ENCODE measurements at places on chromosomes 4 and X.
A peak's percentile ranks its signal among the peaks of the same experiment; 100 is the strongest.

GRCh38 chrX:63012574-63012973, 338.6 kb downstream of the SPIN4 start:
- DNase-seq, result peak; percentile 3

DNA sequence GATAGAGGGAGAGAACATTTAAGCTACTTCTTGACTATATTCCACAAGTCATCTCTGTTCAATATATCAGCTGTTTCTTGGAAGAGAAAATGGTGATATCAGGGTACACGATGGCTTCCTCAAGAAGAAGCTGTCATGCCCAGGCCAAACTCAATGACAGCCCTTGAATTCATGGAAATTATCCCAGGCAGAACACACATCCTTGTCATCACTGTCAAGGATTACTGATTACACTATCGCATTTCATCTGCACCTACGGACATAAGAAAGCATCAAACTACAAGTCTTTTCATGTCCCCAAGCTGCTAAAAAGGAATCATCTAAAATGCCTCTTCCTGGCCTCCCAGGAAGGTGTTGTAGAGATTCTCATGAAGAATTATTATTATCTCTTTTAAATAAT, 165.2 kb upstream of the SLC7A11 start:
- DNase-seq, result no peak

DNA sequence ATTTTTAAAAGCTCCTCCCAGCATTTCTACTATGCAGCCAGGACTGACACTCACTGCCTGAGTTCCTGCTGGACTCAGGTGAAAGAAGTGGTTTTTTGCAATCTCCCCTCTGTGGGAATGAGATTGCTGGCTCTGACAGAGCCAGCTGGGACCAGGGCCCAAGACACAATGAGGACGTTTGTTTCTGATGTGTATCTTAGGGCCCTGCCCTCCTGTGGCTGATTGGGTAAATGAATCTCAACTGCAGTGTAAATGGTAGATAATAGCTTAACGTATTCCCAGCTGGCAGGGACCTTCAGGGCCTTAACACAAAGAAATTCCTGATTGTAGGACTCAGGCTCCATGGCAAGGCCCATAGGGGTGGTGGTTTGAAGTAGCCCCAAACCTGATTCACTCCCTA, 85.8 kb upstream of the PRPS1 start:
- peak; percentile 40 for DNase-seq

DNA sequence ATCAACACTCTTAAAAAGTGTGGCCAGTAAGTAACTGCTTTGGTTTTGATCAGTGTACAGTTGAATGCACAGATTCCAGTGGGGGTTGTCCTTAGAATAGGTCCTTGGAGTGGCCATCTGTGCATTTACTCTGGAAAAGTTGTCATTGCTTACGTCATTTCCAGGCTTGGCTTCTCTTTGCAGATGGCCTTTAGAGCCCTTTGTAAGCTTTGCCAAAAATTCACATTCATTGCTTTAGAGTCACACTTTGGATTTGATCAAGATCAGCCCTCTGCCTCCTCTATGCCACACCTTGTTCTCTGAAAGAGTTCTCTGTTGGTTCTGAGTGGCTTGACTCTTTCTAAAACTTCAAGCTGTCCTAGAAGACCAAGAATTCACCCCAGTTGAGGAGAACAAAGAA, 83.9 kb downstream of the MAMLD1 start:
- DNase-seq, result peak; percentile 66

- no peak for DNase-seq
Measured at GRCh38 chr4:39429476-39430334, 23.0 kb downstream of the KLB start.

DNA sequence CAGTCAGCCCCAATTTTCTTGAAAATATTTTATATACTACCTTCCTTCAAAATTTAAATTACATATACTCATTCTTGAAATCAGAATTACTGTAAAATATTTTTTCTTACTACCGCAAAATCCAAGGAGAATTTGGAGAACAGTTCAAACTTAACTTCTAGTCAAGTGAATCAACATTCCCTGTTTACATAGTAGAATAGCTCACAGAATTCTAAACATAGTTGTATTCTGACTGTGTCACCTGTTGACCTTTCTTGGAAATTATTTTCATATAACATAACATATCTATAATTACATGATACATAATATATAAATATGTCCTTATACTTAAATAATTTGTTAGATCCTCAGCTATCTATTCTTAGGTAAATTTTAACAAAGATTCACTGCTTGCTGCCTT, 31.0 kb upstream of the FGF5 start:
- no peak for DNase-seq

- no peak for DNase-seq
Measured at GRCh38 chr4:2587213-2587823, 50.9 kb downstream of the FAM193A start.

- no peak for DNase-seq
Measured at GRCh38 chr4:560731-561291, 15.3 kb downstream of the TMEM271 start.

GRCh38 chr4:185189606-185190305, 14.0 kb downstream of the CFAP97 start:
- no peak for DNase-seq

DNA sequence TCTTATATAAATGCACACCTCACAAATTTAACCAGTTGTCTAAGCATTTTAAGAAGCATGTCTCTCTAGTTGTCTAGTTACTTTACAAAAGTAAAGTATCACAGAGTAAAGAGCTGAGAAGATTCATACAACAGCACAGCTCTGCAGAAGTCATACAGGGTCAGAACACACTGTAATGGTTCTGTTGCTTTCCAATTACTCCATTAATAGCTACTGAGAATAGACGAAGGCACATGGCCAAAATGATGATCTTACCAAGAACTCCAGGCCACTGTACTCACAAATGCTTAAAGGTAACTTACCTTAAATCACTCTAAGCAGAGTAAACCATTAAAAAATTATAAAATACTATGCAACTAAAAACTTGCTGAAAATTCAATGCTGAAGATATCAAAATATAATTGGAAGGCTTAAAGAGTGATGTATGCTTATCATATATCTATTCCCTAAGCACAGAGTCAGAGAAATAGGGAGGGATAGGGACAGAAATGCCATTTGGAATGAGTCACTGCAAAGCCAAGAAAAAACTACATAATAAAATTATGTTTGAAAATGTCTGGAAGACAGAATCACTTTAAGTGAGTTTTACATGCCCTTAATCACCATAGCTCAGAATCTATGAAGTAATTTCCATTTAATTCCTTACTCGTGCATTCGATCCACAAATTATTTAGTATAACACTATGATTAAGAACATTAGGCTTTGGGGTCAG, 71.0 kb downstream of the DDX60L start:
- peak; percentile 19 for DNase-seq

DNA sequence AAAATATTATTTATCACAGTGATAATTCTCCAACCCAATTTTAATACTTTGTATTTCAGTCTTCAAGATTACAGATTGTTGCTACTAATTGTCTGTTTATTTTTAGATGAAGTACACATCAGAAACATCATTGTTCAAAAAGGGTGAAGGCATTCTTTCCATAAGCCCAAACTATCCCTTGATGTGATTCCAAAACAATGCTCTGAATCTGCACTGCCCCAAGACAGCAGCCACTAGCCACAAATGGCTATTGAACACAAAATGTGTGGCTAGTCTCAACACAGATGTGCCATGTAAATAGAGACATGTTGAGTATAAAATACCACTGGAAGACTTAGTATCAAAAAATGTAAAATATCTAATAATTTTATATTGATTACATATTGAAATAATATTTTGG, 150.7 kb upstream of the MAB21L2 start:
- no peak for DNase-seq

- peak; percentile 55 for DNase-seq
Measured at GRCh38 chrX:100685284-100685996, 41.4 kb downstream of the SRPX2 start.

GRCh38 chrX:95290455-95290854, 1394.2 kb upstream of the DIAPH2 start:
- no peak for DNase-seq

DNA sequence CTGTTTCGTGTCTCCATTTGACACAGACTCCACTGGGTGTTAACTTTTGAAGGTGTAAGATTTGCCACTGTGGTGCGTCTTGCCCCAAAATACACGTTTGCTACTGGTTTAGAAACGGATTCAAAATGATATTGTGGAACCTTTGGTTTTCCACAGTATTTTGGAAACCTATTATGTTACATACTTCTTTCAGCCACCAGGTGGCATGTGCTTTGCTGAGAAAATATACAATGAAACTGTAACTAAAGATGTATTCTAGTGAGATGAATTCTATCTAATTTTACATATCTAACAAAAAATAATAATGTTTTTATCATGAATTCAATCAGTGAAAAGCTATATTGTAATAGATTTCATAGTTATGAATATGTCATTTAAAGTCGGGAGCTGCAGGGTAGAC, 28.4 kb upstream of the SLITRK4 start:
- DNase-seq, result peak; percentile 7

GRCh38 chrX:115183980-115184379, 5.2 kb upstream of the RBMXL3 start:
- no peak for DNase-seq

DNA sequence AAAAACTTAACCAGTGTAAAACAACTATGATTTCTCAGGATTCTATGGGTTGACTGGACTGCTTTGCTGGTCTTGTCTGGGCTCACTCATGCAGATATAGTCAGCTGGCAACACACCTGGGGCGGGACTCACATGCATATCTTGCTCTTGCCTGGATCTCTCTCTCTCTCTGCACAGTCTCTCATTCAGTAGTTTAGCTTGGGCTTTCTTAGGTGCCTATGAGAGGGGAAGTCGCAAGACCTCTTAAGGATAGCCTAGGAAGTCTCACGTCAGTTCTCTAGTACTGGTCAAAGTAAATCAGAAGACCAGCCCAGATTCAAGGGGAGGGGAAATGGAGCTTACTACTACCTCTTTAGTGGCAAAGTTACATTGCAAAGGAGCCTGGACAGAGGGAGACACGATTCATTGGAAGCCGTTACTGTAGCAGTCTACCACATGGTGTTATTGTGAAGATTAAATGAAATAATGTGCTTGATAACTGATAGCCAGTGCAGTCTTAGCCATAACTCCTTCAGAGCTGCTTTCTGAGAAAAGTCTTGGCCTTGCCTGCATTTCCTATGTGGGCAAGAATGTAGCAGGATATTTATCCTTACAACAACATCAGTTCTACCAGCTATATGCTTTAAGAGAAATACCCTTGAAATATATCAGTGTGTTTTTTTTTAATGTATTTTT, 2.1 kb downstream of the COPS4 start:
- no peak for DNase-seq

DNA sequence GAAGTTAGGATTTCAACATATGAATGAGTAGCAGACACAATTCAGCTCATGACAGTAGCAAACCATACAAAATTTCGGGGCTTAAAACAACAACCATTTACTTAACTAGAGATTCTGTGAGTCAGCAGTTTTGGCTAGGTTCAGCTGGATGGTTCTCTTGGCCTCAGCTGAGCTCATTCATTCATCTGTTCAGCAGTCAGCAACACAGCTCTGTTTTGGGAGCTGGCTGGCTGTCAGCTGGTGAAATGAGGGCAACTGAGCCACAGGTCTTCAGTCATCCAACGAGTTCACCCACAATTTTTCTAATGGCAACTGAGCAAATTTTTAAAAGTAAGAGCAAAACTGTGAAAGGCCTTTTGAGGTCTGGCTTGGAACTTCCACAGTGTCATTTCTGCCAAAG, 2005.1 kb upstream of the AGA start:
- DNase-seq, result no peak

DNA sequence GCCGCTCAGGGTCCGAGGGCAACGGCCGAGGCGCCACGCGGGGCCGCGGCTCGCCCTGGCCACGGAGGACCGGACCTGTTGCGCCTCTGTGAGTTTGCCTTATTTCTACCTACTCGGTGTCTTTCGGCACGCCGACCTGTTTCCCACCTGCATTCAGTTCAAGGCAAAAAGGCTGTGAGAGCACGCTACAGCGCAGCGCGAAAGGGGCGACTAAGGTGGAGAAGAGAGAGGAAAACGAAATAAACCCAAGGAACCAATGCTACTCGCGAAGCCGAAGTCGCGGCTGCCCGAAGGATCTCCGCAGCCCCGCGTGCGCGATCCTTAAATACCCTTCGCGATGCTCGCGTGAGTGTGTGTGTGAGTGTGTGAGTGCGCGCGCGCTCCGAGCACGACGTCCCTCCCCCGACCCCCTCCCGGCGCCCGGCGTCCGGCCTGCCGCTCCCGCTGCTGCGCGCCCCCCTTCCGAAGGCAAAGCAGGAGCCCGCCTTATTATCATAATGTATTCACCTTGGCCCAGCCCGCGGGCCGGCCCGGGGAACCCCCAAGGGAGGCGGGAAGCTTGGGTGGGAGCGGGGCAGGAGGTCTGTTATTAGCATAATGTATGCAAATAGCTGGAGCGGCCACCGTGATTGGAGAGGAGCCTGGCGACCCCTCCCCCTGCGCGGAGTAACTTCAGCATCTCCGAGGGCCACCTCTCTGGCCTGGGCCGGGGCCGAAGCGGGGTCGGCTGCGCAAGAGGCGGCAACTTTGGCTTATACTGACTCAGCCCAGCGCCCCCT, at the start of gene COL25A1:
TSS of gene COL25A1 (minus strand) at position 298 of the 779 bp plus-strand sequence.
- peak; percentile 26 for DNase-seq

- peak; percentile 31 for DNase-seq
Measured at GRCh38 chr4:55398461-55398860, 2.7 kb downstream of the TMEM165 start.

DNA sequence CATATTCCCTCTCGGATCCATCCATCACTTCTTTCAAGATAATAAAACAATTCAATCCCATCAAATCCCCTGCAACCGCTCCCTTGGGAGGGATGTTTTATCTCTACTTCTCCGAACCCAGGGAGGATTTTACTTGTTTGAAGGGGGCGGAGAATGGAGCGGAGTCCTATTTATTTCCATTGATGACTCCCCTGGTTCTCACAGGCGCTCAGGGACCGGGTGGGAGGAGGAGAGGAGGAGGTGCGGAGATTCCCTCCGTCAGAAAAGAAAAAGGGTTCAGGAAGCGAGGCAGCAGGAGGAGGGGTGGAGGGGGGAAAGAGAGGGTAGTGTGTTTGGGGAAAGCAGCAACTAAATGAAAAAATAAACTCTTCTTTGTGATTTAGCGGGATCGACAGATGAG, 2.1 kb downstream of the NDNF start:
- no peak for DNase-seq

GRCh38 chr4:70614184-70614555, 14.4 kb upstream of the ENAM start:
- DNase-seq, result no peak

GRCh38 chr4:113499166-113499565, 262.4 kb downstream of the CAMK2D start:
- DNase-seq, result no peak

Data from RPMI7951 (cell line).